Activated CD4-positive, alpha-beta T cell treated with anti-CD3 and anti-CD28 coated beads for 36 hours (primary cell): ENCODE measurements at places on chromosomes 16 and 17. TPM values are rescaled to one million over a fixed set of nuclear protein-coding genes. Genes with fewer than 3 reads are reported as not detected.

The REXO5 gene
- total RNA-seq = 20.4 TPM

- H3K36me3 ChIP-seq = no peaks in the 10 kb centered on the region
- DNase-seq = no peak
- peaks cover 68% of the 10 kb centered on the region for H3K27me3 ChIP-seq
- no peak overlapping the region for H3K4me3 ChIP-seq
- peaks cover 6% of the 10 kb centered on the region for H3K4me1 ChIP-seq
These were observed 1.6 kb downstream of the VAT1L start for GRCh38 chr16:77790009-77790372.

DNA sequence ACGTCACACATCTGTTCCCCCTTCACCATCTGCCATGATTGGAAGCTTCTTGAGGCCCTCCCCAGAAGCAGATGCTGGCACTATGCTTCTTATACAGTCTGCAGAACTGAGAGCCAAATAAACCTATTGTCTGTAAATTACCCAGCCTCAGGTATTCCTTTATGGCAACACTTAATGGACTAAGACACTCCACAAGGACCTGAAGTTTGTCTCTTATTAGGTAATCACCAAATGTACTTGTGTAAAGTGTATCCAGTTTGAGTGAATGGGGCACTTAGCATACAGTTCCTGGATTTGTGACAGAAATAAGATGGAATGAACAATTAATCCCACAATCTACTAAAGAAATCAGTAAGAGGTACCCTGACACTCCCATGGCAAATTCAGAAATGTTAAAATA lies 105.3 kb downstream of the SLC39A11 start:
- H3K36me3 ChIP-seq = no peaks in the 10 kb centered on the region
- H3K27ac ChIP-seq = no peak overlapping the region
- no peak overlapping the region for H3K4me3 ChIP-seq
- H3K4me1 ChIP-seq = peaks cover 1% of the 10 kb centered on the region

- H3K4me1 ChIP-seq = peaks cover 7% of the 10 kb centered on the region
- peaks cover 14% of the 10 kb centered on the region for H3K27me3 ChIP-seq
- peak overlapping the region; percentile 64 for H3K4me3 ChIP-seq
- no peak overlapping the region for H3K27ac ChIP-seq
These were observed 397 bp downstream of the RIPOR1 start for GRCh38 chr16:67528870-67529581.

GRCh38 chr16:81738783-81739496 lies 40.2 kb upstream of the PLCG2 start:
- no peak overlapping the region for H3K27ac ChIP-seq
- no peaks in the 10 kb centered on the region for H3K36me3 ChIP-seq
- no peak overlapping the region for H3K4me3 ChIP-seq
- no peaks in the 10 kb centered on the region for H3K4me1 ChIP-seq
- no peaks in the 10 kb centered on the region for H3K27me3 ChIP-seq
- DNase-seq = no peak

GRCh38 chr17:78992542-78993212 lies 13.0 kb upstream of the LGALS3BP start:
- no peak overlapping the region for H3K4me3 ChIP-seq
- peaks cover 35% of the 10 kb centered on the region for H3K36me3 ChIP-seq
- no peak overlapping the region for H3K27ac ChIP-seq
- H3K4me1 ChIP-seq = peaks cover 6% of the 10 kb centered on the region

DNA sequence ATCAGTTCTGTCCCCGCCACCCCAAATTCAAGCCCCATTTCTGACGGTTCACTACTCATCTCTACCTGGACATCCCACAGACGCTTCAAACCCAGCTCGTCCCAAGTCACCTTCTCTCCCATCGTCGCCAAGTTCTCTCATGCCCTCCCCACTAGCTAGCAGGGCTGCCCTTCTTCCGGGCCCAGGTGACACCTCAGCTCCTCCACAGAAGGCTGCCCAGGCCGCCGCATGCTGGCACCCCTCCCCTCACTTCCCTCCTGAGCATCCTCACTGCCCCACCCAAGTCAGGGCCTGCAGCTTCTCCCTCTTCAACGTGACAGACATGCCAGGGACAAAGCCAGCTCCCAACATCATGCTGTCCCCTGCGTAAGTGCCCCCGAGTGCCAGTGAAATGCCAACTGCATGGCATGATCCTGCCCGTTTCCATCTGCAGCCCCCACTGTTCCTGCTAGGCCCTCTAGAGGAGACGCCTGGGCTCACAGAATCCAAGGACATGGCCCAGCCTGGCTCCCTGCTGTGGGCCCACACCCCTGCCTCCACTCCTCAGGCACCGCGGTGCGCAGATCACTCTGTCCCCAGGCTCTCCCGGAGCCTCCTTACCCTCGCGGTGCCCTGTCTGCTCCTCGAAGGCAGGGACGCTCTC lies 5.9 kb downstream of the CYB561 start:
- DNase-seq = no peak
- peaks cover 24% of the 10 kb centered on the region for H3K4me1 ChIP-seq
- H3K4me3 ChIP-seq = no peak overlapping the region

The TNK1 gene
- total RNA-seq = 4.8 TPM

DNA sequence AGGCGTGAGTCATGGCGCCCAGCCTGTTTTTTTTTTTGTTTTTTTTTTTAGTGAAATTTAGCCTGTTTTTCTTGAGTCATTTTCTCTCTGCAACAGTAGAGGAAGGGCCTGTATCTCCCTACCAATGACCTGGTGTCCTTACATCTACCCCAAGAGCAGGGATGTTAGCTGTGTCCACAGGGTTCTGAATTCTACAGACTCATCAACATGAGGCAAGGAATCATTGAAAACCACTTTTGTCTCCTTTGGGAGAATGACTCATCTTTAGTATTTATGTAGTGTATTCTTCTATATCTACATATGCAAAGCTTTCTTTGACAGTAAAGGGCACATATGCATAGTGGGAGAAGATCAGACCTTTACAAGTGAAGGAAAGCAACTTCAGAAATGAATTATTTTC lies 105.3 kb downstream of the SPECC1 start:
- no peak overlapping the region for H3K27ac ChIP-seq
- no peaks in the 10 kb centered on the region for H3K4me1 ChIP-seq
- H3K27me3 ChIP-seq = no peaks in the 10 kb centered on the region
- H3K36me3 ChIP-seq = no peaks in the 10 kb centered on the region

- H3K4me1 ChIP-seq = peaks cover 14% of the 10 kb centered on the region
- H3K36me3 ChIP-seq = no peaks in the 10 kb centered on the region
- no peaks in the 10 kb centered on the region for H3K27me3 ChIP-seq
- no peak overlapping the region for H3K27ac ChIP-seq
- no peak overlapping the region for H3K4me3 ChIP-seq
These were observed 25.8 kb upstream of the MED13 start for GRCh38 chr17:62090868-62091267.

- no peak overlapping the region for H3K27ac ChIP-seq
- no peak overlapping the region for H3K4me3 ChIP-seq
- no peaks in the 10 kb centered on the region for H3K36me3 ChIP-seq
- H3K4me1 ChIP-seq = no peaks in the 10 kb centered on the region
- DNase-seq = peak; percentile 82
These were observed 51.2 kb downstream of the RMI2 start for GRCh38 chr16:11396241-11397048.

- peaks cover 3% of the 10 kb centered on the region for H3K4me1 ChIP-seq
- H3K27me3 ChIP-seq = no peaks in the 10 kb centered on the region
- no peak overlapping the region for H3K4me3 ChIP-seq
- no peak for DNase-seq
These were observed 30.1 kb upstream of the GAA start for GRCh38 chr17:80071116-80071841.

The ZFPM1 gene
- total RNA-seq = 9.9 TPM

The CACNG1 gene
- not detected for total RNA-seq
